ENCODE measurements at places on chromosomes 16 and 17.
A peak's percentile ranks its signal among the peaks of the same experiment; 100 is the strongest.

GRCh38 chr16:82181461-82182185 is 11.6 kb upstream of the MPHOSPH6 start:
- no peak for DNase-seq

- no peak for DNase-seq
These were observed 7.0 kb downstream of the KRT20 start for GRCh38 chr17:40878044-40878443.

DNA sequence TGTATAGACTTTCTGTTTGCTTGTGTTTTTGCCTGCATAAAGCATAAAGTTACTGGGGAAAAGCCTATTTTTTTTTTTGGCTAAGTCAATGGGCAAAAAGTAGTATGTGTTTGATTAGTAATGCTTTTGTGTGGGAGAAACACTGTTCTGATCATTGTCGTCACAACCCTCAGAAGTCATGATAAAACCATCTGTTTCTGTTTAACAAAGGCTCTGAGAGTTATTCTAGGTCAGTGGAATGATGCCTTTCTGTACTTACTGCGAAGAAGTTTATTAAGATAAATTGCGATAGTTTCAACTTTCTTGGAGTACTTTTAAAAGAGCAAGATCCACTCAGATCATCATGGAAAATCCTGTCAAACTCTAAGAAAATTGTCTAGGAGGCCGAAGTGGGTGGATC is 80.9 kb downstream of the PRKCA start:
- DNase-seq: no peak

- DNase-seq: no peak
These were observed 2.5 kb downstream of the FUS start for GRCh38 chr16:31182391-31182790.

DNA sequence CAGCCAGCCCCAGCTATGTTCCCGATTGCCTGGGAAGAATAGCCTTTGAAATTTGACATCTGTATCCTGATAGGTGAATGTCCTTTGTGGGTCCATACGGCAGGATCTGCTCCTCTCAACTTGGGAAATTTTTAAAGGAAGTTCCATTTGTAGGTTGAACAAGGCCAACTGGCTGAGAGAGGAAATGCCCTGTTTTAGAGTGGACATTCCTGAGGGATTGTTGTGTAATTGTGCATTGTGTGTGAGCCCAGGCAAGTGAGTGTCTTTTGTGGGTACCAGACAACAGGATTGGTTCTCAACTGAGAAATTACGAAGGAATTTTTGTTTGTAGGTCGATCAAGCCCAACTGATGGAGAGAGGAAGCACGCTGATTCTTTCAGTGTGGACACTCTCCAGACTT is 2.6 kb upstream of the CPHXL2 start:
- no peak for DNase-seq

- peak; percentile 60 for DNase-seq
These were observed 840 bp downstream of the MYO1C start for GRCh38 chr17:1491443-1492248.
